ENCODE measurements at places on chromosomes 4 and X.

GRCh38 chr4:56743550-56743949 is 62.5 kb upstream of the HOPX start:
- no peak for DNase-seq

DNA sequence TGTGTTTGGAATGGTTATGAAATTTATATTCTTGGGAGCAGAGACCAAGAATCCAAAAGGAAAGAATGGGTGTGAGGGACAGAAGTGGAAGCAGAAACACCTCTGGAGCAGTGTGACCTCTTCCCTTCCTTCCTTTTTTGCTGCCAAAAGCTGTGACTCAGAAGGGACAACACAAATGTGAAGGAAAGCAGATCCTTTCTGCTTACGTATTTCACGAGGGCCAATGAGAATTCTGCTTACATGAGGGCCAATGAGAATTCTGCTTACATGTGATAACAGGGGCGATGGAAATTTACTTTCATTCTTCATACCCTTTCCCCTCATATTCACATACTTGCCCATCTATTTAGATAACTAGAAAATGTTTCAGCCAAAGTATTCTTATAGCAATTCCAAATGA is 404.6 kb downstream of the PRDM5 start:
- DNase-seq = peak; percentile 18

- no peak for DNase-seq
Measured at GRCh38 chr4:70833675-70834074, 6.0 kb downstream of the GRSF1 start.

DNA sequence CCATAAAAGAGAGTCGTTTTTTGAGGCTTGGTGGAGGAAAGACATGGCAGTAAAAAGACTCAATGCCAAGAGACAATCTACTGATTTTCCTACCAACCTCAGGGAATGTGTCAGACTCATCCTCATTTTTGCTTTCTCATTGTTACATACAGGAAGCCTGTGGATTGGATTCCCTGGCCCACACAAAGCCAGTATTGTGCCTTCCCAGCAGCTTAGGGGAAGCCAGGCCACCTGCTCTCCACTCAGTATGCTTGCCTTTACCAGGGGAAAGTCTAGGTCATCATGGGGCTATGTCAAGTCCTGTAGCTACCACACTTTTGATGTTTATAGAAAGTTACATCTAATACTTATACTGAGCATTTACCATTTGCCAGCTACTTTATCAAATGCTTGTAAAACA is 11.0 kb downstream of the BMX start:
- DNase-seq = no peak

Measured in NCI-H2029 treated with DMSO at 0.1 percent for 48 hours (cell line).